Type B pancreatic cell (in vitro differentiated cells): ENCODE measurements at places on chromosomes 2 and 18. TPM values are rescaled to one million over a fixed set of nuclear protein-coding genes. Genes with fewer than 3 reads are reported as not detected.

GRCh38 chr2:47043142-47043890 lies 111.8 kb downstream of the STPG4 start:
- peaks cover 6% of the 10 kb centered on the region for H3K36me3 ChIP-seq
- H3K4me1 ChIP-seq: peaks cover 50% of the 10 kb centered on the region
- DNase-seq: no peak
- no peaks in the 10 kb centered on the region for H3K27me3 ChIP-seq

GRCh38 chr2:99478632-99479031 lies 11.2 kb downstream of the REV1 start:
- DNase-seq: no peak
- no peak overlapping the region for H3K4me3 ChIP-seq
- no peaks in the 10 kb centered on the region for H3K27me3 ChIP-seq
- peak overlapping the region; percentile 0 for H3K27ac ChIP-seq
- H3K4me1 ChIP-seq: peaks cover 51% of the 10 kb centered on the region

GRCh38 chr2:9050122-9050809 lies 46.8 kb upstream of the MBOAT2 start:
- peaks cover 6% of the 10 kb centered on the region for H3K27me3 ChIP-seq
- no peak overlapping the region for H3K4me3 ChIP-seq
- H3K27ac ChIP-seq: no peak overlapping the region
- H3K4me1 ChIP-seq: peaks cover 4% of the 10 kb centered on the region
- H3K36me3 ChIP-seq: no peaks in the 10 kb centered on the region

DNA sequence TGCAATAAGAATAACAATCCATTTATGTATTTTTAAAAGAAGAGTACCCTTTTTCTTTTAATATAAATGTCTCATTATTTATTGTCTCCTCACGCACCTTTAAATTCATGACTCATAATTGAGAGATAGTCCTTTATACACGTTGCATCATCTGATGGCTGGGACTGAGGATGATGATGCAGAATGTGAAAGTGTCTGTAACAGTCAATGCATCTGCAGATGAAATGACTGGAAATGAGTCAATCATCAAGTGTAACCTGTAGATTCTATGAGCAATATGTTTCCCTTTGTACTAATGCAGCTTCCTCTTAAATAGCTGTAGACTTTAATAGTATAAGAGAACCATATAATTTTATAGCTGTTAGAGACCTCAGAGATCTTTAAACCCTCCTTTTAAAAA lies 26.1 kb upstream of the SYT4 start:
- no peak overlapping the region for H3K4me3 ChIP-seq
- no peaks in the 10 kb centered on the region for H3K36me3 ChIP-seq
- no peak overlapping the region for H3K27ac ChIP-seq
- no peak for DNase-seq

DNA sequence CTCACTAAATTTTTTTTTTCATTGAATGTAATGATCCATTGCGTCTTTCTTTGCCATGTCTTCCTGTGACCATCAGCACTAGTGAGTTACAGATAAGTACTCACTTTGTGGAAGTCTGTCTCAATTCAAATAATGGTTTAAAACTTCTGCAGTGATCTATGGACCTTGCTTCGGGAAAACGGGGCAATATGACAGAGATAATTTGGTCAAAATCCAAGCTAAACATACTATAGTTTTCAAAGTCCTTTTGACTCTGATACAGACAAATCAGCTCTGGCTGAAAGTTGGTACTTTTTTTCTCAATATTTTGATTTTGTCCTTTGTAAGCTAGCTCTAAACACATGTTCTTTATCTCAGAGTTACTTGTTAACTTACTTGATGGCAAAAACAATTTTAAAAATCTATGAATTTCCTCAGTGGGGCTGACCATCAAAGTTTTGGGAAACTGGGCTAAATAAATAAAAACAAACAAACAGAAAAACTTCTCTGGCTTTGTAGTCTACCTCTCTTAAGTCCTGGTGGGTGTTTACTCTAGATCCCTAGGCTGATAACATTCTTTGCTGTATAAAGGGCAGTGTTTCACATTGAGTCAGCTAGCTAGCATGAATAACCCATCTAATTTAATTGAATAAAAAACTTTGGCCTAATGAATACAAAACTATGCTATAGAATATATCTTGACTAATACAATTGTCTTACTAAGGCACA lies 327.6 kb downstream of the RDH14 start:
- no peak overlapping the region for H3K4me3 ChIP-seq
- H3K36me3 ChIP-seq: no peaks in the 10 kb centered on the region
- peaks cover 16% of the 10 kb centered on the region for H3K27me3 ChIP-seq

DNA sequence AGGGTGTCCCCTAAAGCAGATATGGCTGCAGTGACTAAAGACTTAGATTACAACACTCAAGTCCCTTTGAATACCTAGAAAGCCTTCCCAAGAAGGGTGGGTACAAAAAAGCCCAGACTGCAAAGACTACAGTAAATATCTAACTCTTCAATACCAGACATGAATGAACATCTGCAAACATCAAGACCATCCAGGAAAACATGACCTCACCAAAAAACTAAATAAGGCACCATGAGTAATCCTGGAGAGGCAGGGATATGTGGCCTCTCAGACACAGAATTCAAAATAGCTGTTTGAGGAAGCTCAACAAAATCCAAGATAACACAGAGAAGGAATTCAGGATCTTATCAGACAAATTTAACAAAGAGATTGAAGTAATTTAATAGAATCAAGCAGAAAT lies 138.2 kb upstream of the OTOS start:
- DNase-seq: no peak
- no peak overlapping the region for H3K4me3 ChIP-seq
- peaks cover 30% of the 10 kb centered on the region for H3K27me3 ChIP-seq

GRCh38 chr2:163191372-163191771 lies 352.8 kb upstream of the KCNH7 start:
- DNase-seq: no peak
- no peak overlapping the region for H3K27ac ChIP-seq
- no peaks in the 10 kb centered on the region for H3K27me3 ChIP-seq
- H3K4me1 ChIP-seq: peaks cover 8% of the 10 kb centered on the region

GRCh38 chr2:64237266-64237665 lies 93.0 kb upstream of the PELI1 start:
- DNase-seq: no peak
- H3K27ac ChIP-seq: no peak overlapping the region

- H3K4me3 ChIP-seq: no peak overlapping the region
- H3K27ac ChIP-seq: no peak overlapping the region
- no peak for DNase-seq
Observed at GRCh38 chr2:128502200-128502599, 183.5 kb upstream of the HS6ST1 start.

GRCh38 chr2:211270257-211270656 lies 713.9 kb downstream of the CPS1 start:
- no peaks in the 10 kb centered on the region for H3K4me1 ChIP-seq
- H3K27ac ChIP-seq: no peak overlapping the region
- no peak for DNase-seq
- no peak overlapping the region for H3K4me3 ChIP-seq

- H3K36me3 ChIP-seq: peaks cover 2% of the 10 kb centered on the region
- H3K27ac ChIP-seq: no peak overlapping the region
- peaks cover 10% of the 10 kb centered on the region for H3K4me1 ChIP-seq
- H3K4me3 ChIP-seq: no peak overlapping the region
Observed at GRCh38 chr2:36461039-36461681, 105.6 kb downstream of the CRIM1 start.

DNA sequence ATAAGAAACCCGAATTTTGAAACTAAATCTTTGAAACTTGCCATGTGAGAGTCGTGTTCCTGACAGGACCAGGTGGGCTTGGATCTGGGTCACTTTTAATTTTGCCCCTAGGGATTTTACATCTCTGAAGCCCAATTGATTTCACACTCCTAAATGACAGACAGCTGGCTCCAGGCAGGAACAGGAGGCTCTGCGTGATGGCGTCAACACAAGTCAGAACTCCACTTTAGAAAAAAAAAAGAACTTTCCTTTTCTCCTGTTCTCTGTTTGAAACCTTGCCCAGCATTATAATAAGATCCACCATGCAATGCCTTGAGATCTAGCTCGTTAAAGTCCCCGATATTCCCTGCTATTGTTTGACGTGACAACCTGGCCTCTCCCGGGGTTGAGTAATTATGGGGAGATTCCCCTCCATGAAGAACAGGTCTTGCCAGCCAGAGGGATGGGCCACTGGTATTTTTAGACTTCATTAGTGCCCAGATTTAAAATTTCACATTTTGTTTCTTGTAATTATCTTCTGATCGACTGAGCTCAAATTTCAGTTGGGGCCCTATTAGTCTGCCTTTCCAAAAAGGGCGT lies 260.3 kb downstream of the KLHL29 start:
- no peaks in the 10 kb centered on the region for H3K27me3 ChIP-seq
- H3K27ac ChIP-seq: peak overlapping the region; percentile 87
- peaks cover 13% of the 10 kb centered on the region for H3K4me1 ChIP-seq
- peak overlapping the region; percentile 49 for H3K4me3 ChIP-seq
- DNase-seq: no peak
- peaks cover 21% of the 10 kb centered on the region for H3K36me3 ChIP-seq

- peaks cover 3% of the 10 kb centered on the region for H3K27me3 ChIP-seq
- H3K27ac ChIP-seq: no peak overlapping the region
- H3K4me1 ChIP-seq: peaks cover 60% of the 10 kb centered on the region
- H3K36me3 ChIP-seq: no peaks in the 10 kb centered on the region
- DNase-seq: no peak
- H3K4me3 ChIP-seq: no peak overlapping the region
Observed at GRCh38 chr2:16323551-16324543, 341.8 kb downstream of the CYRIA start.

DNA sequence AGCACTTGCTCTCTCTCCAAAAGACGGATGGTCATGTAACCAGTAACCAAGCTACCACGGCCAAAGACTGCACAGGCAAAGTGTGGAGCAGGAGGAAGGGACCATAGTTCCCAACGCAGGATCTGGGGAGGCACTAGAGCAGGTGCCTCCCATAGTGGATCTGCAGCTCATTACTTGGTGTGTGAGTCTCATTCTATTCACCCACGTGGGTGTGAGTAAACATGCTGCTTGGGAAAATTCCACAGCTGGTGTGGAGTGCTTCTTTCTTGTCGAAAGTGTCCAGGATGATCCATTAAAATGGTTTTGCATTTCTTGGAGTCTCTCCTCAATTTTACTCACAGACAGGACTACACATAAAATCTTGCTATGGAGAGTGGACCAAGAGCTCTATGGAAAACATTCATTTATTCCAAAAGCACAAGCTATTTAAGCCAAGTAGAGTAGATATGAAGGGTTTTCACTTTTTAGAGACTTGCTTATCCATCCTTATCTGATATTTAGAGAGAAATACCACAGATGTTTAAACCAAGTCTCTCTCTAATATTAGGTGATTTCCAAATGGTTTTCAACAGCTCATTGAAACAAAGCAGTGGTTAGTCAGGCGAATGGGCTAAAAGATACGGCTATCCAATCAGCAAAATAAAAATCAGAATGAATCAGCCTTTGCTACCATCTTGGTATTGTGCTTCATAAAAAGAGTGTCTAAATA lies 104.3 kb upstream of the CCDC195 start:
- no peak overlapping the region for H3K4me3 ChIP-seq
- peaks cover 7% of the 10 kb centered on the region for H3K4me1 ChIP-seq
- no peak overlapping the region for H3K27ac ChIP-seq

DNA sequence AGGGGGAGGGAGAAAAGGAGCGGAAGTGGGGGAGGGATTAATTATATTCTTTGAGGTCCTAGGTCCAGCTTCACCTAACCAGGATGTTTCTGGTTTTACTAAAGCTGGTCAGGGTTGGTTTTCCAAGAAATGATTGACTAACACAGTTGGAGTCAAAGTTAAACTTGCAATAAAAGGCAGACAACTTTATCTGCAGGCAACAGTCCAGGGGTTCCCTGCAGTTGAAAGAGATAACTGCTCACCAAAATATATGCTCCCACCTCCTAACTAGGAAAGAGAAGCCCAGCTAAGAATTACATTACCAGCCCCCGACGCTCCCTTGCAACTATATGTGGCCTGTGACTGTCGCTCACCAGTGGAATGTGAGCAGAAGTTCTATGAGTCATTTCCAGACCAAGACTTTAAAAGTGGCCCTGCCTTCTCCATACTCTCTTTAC lies 140.0 kb upstream of the PKDCC start:
- no peak overlapping the region for H3K4me3 ChIP-seq
- peaks cover 4% of the 10 kb centered on the region for H3K27me3 ChIP-seq
- peaks cover 37% of the 10 kb centered on the region for H3K4me1 ChIP-seq
- H3K27ac ChIP-seq: no peak overlapping the region
- DNase-seq: no peak

GRCh38 chr2:157245846-157246764 lies 11.4 kb upstream of the GALNT5 start:
- H3K4me1 ChIP-seq: peaks cover 14% of the 10 kb centered on the region
- H3K36me3 ChIP-seq: no peaks in the 10 kb centered on the region
- DNase-seq: no peak
- no peaks in the 10 kb centered on the region for H3K27me3 ChIP-seq
- H3K4me3 ChIP-seq: no peak overlapping the region

DNA sequence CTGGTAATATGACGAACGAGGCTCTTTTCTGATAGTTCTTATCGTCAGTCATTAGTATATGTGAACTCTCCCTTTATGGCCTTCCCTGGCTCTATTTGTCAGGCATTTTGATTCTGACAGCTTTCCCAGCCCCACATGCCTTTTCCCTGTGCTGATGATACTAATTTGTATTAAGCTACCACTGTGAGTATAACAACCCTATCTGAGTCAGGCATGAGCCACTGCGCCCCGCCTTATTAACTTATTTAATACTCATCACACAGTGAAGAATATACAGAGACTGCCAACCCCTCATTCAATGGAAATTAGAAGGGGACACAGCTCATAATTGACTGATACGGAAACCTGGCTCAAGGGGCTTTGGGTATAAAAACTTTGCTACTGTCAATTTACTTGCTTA lies 140.0 kb downstream of the NETO1 start:
- DNase-seq: no peak
- no peaks in the 10 kb centered on the region for H3K4me1 ChIP-seq
- no peaks in the 10 kb centered on the region for H3K27me3 ChIP-seq

- DNase-seq: peak; percentile 53
- no peak overlapping the region for H3K4me3 ChIP-seq
Observed at GRCh38 chr18:79506191-79507075, 110.7 kb downstream of the NFATC1 start.

DNA sequence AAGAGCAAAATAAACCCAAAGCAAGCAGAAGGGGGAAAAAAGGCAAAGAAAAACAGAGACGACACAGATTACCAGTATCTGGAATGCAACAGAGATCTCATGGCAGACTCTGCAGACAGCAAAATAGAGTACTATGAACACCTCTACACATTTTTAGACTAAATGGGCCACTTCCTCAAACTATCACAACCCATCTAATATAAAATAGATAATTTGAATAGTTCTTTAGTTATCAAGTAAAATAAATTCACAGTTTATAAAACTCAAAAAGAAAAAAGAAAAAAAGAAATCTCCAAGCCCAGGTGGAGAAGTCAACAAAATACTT lies 16.6 kb downstream of the SESTD1 start:
- DNase-seq: no peak
- no peaks in the 10 kb centered on the region for H3K27me3 ChIP-seq
- peaks cover 28% of the 10 kb centered on the region for H3K36me3 ChIP-seq
- H3K27ac ChIP-seq: no peak overlapping the region
- no peak overlapping the region for H3K4me3 ChIP-seq

The WDFY1 gene
- total RNA-seq: 38.2 and 45.5 TPM in 2 replicates

The IGFBP2 gene
- total RNA-seq: 121 and 252 TPM in 2 replicates

The PLB1 gene
- 1.9 and 3.4 TPM in 2 replicates for total RNA-seq
